Stimulated activated CD4-positive, alpha-beta T cell treated with anti-CD3 and anti-CD28 coated beads, Interleukin-1b, Interleukin-23, amount 100 ng/mL, for 1 hour (primary cell): ENCODE measurements at places on chromosomes 12 and 14.

GRCh38 chr14:50031602-50032313 lies 84.6 kb downstream of the VCPKMT start:
- DNase-seq, result no peak

DNA sequence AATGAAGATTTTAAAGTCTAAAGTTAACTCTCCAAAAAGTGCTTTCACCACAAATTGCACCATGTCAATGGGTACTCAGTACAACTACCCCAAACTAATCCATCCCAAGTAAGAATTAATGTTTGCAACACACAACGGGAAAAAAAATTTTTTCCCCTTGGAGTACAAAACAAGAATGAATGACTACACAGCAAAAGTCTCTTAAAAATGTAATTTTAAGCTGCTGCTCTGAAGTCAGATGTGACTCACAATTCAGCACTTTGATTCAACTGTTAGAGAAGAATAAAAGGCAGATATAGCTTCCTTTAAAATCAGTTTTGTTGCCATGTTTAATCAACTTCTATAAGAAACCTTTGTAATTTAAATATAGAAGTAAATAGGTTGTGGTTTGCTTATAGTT lies 42.5 kb upstream of the VPS33A start:
- DNase-seq, result no peak

GRCh38 chr14:53875324-53875897 lies 81.2 kb downstream of the BMP4 start:
- no peak for DNase-seq

DNA sequence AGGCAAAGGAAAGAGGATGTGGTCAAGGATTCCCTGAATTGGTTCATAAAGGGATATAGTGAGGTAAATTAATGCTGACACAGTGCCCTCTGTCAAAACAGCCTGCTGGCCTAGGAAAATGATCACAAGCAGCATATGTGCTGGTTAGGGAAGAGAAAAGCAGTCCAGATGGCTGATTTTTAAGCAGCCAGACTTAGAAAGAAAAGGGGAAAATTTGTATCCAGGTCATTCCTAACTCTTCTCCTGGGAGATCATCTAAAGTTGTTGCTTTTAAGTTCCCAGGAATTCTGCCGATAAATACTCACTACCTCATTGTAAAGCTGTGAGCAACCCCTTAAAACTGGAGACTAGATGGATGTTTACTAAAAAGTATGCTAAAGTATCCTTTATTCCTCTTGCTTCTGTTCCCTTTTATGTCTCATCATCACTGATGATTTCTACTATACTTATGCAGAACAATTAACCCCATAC lies 46.4 kb upstream of the CNOT2 start:
- DNase-seq, result no peak

- no peak for DNase-seq
Measured at GRCh38 chr12:65961190-65962035, 137.1 kb downstream of the HMGA2 start.

DNA sequence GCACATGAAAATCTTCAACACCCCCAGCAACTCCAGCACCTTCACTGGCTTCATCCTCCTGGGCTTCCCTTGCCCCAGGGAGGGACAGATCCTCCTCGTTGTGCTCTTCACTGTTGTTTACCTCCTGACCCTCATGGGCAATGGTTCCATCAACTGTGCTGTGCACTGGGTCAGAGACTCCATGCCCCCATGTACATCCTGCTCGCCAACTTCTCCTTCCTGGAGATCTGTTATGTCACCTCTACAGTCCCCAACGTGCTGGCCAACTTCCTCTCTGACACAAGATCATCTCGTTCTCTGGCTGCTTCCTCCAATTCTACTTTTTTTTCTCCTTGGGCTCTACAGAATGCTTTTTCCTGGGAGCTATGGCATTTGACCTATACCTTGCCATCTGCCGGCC lies 11.5 kb upstream of the OR11G2 start:
- no peak for DNase-seq

DNA sequence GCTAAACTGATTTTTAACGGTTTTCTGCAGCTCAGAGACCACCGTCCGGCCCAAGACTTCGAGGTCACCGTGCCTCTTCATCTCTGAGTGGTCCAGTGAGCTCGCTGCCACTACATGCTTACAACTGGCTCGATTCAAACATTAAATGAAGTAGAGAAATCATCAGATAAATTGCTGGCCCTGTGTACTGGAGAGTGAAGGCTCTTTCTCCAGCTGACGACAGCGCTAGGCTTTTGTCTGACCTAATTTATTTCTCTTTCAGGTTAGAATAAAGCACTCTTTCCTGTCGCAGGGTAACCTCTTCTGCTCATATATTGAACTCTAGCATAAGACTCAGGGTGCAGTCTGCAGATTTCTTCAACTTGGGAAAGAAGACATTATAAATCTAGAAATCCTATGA lies 6.4 kb downstream of the BCL11B start:
- DNase-seq, result no peak

- DNase-seq, result no peak
Measured at GRCh38 chr14:44634692-44635091, 127.6 kb upstream of the FSCB start.

DNA sequence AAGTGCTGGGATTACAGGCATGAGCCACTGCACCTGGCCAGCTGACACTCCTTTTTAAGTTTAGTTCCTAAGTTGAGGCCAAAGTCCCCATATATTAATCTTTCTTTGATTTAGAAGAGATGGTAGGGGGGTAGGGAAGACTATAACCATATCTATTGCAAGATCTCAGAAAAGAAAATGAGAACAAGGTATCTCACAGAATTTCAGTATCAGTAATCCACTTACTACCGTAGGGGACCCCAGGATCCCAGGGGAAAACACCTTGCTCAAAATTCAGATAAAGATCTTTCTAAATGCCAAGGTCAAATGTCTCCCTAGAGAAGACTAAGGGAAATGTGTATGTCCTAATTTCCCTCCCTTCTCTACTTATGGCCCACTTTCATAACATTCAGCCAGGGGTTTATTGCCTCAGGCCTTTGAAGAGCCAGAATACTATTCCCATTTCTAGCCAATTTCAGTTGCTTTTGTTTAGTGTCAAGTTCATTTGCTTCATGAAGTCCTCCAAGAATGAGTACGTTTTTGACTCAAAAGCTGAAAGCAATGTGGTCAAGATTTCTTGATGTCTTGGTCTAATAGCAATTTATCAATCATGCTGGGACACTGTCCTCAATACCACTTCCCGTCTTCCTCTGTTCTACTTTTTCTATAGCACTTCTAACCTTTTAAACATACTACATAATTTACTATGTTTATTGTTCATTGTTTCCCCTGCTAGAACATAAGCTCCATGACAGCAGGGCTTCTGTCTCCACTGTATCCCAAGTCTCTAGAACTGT lies 86.3 kb downstream of the DCAF5 start:
- no peak for DNase-seq

GRCh38 chr12:49972129-49972528 lies 618 bp upstream of the AQP6 start:
- DNase-seq, result no peak
